Stimulated activated CD4-positive, alpha-beta T cell treated with anti-CD3 and anti-CD28 coated beads, TNF-alpha, amount 100 ng/mL, for 1 hour (primary cell): ENCODE measurements at places on chromosomes 1 and 21.
A peak's percentile ranks its signal among the peaks of the same experiment; 100 is the strongest.

GRCh38 chr1:231515748-231516147 lies 12.7 kb upstream of the TSNAX start:
- no peak for DNase-seq

GRCh38 chr1:27348861-27349783 lies 7.3 kb downstream of the SYTL1 start:
- DNase-seq = no peak

GRCh38 chr21:21439761-21440160 lies 441.6 kb downstream of the NCAM2 start:
- no peak for DNase-seq

DNA sequence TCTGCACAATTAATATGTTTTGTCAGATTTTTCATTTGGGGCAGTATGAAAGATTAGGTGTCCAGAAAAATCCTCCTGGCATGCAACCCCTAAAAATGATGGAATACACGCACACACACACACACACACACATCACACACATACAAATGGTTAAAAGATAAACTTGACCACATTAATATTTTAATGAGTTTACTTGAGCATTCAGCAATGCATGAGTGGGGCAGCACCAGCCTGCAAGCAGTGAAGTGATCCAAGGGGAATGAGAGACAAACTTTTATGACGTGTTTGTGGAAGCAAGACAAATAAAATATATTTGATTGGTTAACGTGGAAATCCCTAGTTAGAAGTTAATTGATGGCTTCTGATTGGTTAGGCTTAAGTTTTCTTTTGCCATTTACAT lies 29.1 kb upstream of the SOAT1 start:
- DNase-seq = no peak

GRCh38 chr1:58687516-58687915 lies 12.3 kb downstream of the MYSM1 start:
- no peak for DNase-seq

DNA sequence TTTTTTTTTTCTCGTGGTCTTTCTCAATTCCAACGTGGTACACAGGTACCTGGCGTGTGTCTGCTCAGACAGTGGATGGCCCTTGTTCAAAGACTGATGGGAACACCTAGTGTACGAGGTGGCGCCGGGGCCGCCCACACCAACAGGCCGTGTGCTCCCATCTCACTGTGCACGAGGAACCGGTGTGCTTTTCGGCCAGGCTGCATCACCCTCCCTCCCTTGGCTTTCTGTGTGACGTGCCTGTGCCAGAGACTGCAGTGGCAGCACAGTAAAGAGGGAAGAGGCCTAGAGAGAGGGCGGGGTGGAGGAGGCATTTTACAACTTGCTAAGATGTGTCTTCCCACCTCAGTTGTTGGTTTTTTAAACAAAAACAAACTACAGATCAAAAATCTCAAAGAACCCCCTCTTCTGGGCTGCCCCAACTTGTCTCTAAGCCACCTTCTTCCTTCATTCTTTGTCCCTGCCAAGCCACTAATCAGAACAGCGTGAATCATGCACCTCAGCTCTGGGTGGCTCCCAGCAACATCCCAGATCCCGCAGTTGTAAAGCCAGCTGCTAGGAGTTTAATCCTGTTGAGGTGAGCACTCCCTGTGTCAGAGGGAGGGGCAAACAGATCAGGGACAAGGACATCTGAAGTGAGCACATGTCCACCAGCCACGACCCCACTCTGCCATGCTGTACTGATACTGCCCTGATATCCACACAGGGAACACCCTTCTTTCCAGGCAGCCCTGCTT lies 20.7 kb downstream of the IRF2BP2 start:
- DNase-seq = no peak

DNA sequence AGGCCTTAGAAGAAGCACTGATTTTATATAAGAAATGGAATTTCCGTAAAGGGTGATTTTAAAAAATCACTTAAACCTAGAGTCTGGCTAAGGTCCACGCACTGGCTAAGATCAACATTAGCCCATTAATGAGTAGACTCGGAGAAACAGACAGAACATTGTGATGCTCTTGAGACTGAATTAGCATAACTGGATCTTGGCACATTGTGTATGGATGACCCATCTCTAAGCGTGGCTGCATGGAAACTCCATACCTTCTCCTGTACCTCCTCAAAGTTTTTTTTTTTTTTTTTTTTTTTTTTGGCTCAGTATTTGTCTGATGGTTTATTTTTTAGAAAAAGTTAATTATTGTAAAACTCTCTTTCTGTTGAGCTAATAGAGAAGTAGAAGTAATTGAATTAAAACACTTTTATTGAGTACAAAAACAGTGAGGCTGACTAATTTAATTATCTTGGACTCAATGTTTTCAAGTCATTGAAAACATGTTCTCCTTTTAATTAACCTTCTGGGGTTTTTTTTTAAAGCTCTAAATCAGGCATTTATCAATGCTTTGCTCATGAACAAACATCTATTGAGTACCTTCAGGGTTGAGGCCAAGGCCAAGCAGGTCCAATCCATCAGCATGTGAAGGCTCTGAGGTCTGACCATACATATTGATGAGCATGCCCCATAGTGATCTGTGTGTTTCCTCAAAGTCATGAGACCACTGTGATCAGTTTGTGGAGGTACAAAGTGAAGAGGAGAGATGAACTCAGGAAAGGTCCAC lies 74.0 kb downstream of the TLR5 start:
- no peak for DNase-seq

GRCh38 chr1:50095716-50096115 lies 13.0 kb upstream of the ELAVL4 start:
- no peak for DNase-seq

DNA sequence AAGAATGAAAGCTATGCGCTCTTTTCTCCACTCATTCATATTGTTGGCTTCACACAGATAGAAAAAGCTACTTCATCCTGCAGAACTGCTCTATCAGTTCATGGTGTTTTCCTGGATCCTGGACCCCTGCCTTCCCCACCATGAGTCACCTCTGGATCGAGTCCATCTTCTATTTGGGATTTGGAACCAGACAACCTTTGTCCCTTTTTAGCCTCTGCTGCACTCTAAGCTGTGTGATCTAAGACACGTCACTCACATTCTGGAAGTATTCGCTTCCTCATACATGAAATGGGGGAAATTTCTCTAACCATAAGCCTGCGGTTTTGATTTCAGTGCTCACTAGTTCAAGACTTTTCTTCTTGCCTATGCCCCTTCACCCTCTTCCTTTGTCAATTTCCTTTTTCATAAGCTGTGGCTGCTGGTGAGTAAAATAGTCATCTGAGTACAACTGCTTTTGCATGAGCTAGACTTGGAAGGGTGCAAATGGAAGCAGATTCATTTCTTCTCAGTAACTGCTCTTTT lies 14.1 kb upstream of the DEGS1 start:
- no peak for DNase-seq

DNA sequence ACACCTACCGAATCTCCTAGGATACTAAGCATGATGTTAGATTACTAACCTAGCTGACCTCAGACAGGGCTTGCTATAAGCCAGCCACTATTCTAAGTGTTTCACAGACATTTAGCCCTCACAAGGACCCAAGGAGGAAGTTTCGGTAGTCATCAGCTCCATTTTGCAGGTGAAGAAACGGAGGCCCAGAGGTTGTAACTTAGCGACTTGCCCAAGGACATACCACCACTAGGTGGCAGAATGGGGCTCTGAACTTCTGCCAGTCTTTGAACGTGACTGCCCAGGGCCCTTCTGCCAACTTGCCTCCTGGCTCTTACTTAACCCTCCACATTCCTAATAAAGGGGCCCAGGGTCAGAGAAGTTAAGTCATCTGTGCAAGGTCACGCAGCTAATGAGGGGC lies 283.5 kb downstream of the C1orf94 start:
- peak; percentile 13 for DNase-seq

GRCh38 chr1:203046984-203047630 lies 20.8 kb downstream of the PPFIA4 start:
- no peak for DNase-seq

- no peak for DNase-seq
Measured at GRCh38 chr1:63975481-63975880, 201.7 kb downstream of the ROR1 start.

DNA sequence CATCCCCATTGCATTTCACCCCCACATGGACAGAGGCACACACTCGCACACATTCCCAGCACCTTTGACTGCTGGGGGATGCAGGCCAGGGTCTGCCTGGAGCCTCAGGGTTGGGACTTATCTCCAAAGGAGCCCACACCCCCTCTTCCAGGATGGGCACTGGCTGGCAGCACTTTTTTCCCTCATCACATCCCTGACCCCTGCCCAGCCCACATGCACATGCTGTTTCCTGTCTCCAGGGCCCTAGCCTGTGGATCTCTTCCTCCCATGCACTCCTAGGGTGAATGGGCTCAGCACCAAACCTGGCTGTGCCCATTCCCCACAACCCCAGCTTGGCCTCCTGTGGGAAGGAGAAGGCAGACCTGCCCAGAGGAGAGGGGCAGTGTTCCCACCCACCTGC lies 59.3 kb downstream of the STUM start:
- DNase-seq = no peak
